ENCODE measurements at places on chromosomes 11 and 22.

GRCh38 chr11:117905524-117905923, 23.7 kb downstream of the TMPRSS13 start:
- no peak for DNase-seq

- DNase-seq, result peak; percentile 85
These were observed at the start of gene EIF3L for GRCh38 chr22:37849089-37849751. Gene EIF3L (plus strand): TSS chr22:37849419. CDS start chr22:37849450, 31 bp downstream.

DNA sequence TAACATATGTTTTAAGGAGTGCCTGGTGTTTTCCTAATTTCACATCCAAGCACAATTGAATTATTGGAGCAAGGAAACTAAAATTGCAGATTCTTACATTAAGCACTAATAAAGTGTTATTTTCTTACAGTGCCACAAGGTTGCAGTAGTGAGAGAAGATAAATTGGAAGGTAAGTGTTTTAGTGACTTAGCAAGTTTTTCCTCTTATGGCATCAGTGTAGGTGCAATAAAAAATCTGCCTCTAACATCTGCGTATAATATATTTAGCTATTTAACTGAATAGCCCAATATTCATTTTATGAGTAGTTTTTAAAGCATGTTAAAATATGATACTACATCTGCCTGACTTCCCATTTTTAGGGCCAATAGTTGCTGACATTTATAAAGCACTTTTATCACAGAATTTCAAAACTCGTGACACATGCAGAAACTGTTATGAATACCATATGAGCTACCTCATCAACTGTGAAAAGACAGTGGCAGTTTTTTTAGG, 19.0 kb downstream of the POLD3 start:
- peak; percentile 63 for DNase-seq

- DNase-seq, result no peak
These were observed 349.3 kb upstream of the B3GAT1 start for GRCh38 chr11:134761386-134761785.

DNA sequence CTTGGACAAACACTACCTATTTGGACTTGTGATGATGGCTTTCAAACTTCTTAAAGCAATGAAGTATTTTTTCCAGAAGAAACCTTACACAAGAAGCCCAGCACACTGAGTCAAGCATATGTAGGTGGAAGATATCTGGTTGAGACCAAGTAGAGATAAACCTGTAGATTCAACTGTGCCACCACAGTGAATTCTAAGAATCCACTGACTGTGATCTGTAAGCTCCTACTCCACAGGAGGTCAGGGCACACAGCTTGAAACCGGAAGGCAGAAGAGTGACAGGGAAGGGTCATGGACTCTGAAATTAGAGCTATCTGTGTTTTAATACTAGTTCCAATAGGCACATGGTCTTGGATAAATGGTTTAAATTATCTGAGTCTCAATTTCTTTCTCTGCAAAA, 404.5 kb downstream of the ETS1 start:
- DNase-seq, result no peak

- DNase-seq, result no peak
These were observed 113.7 kb upstream of the NAV2 start for GRCh38 chr11:19598876-19599486.

DNA sequence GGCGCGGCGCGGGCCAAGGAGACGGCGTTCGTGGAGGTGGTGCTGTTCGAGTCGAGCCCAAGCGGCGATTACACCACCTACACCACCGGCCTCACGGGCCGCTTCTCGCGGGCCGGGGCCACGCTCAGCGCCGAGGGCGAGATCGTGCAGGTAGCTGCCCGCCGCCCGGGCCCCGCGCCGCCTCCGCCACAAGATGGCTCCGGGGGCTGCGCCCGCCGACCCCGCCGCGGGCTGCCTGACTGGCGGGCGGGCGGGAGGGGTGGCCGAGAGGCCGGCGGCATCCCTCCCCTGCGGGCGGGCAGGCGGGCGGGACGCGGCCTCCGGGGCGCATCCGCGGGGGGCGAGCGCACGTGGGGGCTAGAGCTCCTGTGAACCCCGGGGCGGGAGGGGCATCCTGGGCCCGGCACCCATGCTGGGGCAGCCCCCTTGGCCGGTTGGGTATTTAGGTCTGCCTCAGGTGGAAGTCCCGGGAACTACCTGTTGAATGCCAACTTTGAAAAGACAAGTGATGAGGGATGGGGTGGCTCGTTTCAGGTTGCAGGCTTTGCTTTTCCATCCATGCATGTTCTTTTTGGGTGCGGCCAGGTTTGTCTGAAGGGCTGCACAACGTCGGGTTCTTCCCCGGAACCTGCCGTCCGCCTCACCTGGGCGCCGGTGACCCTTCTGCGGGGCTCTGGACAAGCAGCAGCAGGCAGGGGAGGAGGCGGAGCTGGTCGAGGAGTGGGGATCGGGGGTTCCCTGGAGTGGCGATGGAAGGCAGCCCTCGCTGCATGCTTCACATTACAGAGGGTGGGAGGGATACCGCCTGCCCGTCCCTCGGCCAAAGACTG, 760 bp downstream of the ZNRF3 start:
- no peak for DNase-seq

DNA sequence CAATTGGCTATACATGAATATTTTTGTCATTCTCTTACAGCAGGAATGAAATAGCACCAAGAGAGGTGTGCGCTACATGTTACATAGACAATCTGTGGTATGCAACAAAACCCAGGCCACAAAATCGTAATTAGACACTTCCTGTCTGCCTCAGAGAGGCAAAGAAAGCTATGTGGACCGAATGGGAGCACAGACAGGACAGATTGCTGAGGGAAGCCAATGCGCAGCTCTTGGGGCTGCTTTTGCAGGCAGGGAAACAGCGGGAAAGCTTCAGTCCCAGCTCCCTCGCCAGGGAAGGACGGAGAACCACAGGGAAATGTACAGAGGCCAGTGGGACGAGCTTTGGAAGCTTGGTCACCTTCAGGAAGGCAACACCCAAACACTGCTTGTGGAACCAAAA, 40.9 kb downstream of the SERPINH1 start:
- DNase-seq, result no peak

GRCh38 chr22:36287881-36288515, 35.1 kb downstream of the APOL1 start:
- DNase-seq, result no peak

DNA sequence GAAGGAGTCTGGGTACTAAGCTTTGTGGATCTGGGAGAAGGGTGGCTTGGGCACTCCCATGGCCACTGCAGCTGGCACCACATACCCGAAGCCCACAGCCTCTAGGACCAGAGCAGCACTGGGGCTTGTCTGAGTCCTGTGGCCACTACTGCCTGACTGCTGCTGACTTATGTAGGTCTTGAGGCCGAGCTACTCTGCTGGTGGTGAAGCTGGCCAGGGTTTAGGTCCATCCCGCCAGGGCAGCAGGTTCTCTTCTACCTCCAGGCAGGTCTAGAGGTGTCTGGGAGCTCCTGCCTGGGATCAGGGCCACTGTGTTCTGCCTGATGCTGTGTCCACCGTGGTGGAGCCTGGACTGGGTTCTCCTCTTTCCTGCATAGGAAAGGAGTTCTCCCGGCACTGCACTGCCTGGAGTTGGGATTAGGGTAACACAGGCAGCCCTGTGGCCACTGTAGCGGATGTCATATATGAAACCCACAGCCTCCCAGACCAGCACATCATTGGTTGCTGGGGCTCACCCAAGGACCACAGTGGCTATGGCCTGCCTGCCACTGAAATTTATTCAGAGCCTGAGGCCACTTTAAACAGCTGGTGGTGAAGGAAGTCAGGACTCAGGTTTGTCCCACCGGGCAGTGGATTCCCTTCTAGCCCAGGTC, 109.8 kb upstream of the SERPIND1 start:
- DNase-seq, result no peak

- DNase-seq, result no peak
These were observed 39.1 kb downstream of the KCNC1 start for GRCh38 chr11:17773674-17774073.

- no peak for DNase-seq
These were observed 11.1 kb downstream of the CTR9 start for GRCh38 chr11:10762185-10762584.

GRCh38 chr11:129895126-129896041, at the start of gene NFRKB:
Gene NFRKB (minus strand): TSS chr11:129895578. CDS start chr11:129892849, 2,729 bp downstream.
- DNase-seq, result peak; percentile 21

DNA sequence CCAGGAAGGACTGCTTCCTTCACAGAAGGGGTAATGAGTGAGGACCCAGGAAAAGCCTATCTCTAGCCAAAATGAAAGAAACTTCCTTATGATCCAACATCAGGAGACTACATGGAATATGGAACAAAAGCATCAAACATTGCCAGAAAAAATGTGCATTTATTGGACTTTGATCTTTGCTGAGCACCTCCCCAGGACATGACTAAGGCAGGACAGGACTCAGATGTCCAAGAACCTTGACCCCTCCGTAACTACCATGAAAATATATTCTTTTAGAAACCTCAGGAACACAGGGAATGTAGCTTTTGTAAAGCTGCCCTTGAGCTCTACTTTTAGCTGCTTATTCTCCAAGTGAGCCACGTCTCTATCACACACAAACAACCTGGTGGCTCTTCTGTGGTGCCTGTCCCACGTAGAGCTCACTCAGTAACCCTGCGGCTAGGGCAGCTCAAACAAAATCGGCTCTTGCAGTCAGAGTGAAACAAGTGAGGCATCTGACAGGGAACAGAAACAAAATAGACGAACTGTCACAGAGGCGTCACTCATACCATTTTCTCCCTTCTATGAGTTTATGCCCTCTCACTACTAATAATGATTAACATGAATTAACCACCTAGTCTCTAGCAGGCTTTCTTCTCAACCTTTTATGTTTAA, 471.5 kb upstream of the API5 start:
- DNase-seq, result no peak

DNA sequence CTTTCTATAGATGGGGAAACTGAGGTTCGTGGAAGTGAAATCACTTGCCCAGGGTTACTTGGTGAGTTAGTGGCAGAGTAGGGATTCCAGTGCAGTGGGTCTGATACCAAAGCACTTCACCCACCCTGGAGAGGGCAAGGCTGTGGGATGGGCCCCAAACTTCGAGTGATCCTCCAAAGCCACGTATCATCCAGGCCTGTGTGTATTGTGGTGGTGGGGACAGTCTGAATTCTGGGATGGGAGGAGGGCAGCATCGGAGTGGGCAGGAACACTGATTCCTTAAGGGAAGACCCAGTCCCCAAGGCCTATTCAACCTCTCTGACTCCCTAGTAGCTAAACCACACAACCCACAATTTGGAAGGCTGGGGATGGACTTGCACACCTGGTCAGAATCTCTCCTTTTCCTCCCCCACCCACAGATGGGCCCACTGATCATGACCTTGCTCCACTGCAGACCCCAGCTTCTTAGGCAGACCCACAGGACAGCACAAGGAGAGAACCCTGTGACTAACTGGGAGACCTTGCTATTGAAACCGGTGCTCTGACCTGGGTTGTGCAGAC, 11.5 kb downstream of the TMPRSS13 start:
- DNase-seq, result no peak

DNA sequence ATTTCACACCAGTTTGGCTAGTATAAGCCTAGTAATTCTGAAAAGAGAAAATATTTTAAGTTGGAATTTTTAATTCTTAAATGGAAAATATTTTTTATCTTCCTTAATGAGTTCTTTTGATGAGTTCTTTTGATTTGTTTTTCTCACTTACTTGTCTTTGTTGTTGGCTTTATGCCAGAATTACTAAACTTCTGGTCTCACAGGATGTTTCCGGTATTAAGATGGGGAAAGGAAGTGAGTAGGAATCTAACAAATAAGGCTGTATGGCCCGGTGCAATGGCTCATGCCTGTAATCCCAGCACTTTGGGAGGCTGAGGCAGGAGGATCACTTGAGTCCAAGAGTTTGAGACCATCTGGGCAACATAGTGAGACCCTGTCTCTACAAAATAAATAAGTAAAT, 106.4 kb downstream of the ARHGAP42 start:
- DNase-seq, result no peak

- DNase-seq, result no peak
These were observed 76.4 kb downstream of the MPPED1 start for GRCh38 chr22:43488031-43488866.

GRCh38 chr11:46006418-46007070, 84.1 kb downstream of the LARGE2 start:
- peak; percentile 77 for DNase-seq

DNA sequence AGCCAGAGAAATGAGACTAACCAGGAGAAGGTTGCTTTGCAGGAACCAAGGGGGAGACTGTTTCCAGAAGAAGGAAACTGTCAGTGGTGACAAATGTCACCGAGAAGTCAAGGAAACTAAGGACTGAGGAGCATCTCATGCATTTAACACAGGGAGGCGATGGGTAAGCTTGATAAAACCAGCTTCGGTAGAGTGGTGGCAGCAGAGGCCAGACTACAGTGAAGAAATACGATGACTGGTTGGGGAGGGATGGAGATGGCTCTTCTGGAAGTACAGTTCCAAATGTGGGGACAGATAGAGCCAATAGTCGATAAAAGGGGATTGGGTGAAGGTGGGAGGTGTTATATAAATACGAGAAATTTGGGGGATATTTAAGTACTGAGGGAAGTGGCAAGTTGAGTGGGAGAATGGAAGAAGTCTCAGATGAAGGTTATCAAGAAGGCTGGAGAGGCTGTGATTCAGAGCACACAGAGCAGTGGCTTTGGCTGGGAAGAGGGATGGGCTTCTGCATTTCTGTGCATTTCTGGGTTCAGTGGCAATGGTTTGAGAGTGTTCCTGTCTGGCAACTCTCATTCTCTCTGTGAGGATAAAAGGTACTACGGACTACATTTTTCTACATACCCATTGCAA, 29.2 kb downstream of the SC5D start:
- DNase-seq, result peak; percentile 16

- no peak for DNase-seq
These were observed 1.4 kb upstream of the NEFH start for GRCh38 chr22:29478326-29479276.
